Common myeloid progenitor, CD34-positive (primary cell): ENCODE measurements at places on chromosomes 6 and 20.
A peak's percentile ranks its signal among the peaks of the same experiment; 100 is the strongest.

DNA sequence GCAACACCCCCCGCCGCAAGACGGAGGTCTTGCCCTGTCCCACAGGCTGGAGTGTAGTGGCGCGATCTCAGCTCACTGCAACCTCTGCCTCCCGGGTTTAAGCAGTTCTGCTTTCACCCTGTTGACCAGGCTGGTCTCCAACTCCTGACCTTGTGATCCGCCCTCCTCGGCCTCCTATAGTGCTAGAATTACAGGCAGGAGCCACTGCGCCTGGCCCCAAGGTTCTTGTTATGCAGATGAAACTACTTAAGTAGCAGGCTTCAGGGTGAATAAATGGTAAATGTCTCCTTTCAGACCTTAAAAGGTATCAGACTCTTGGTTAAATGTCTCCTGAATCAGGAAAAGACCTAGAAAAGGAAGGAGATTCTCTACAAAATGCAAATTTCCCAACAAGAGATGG, 95.4 kb upstream of the TMEM181 start:
- DNase-seq = no peak

GRCh38 chr6:38603966-38604365, 35.8 kb downstream of the BTBD9 start:
- no peak for DNase-seq

DNA sequence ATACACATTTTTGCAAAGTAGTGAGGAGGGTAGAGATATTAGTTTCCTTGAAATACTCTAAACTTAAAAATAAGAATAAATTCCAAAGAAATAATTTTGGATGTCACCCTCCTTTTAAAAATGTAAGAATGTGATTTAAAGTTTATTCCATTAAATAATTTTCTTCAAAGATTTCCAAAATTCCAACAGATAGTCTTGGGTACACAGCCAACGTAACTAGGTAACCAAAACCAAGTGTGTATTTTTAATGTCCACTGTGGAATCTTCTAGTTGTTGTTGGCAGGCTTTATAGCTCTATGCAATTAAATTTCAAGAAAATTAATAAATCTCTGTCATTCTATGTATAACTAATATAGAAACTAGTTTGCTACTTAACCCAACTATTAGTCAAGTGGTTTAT, 101.3 kb downstream of the COL21A1 start:
- DNase-seq = no peak

- DNase-seq = no peak
Observed at GRCh38 chr6:138972226-138972665, 15.8 kb downstream of the REPS1 start.

GRCh38 chr6:11425431-11425871, 112.1 kb upstream of the TMEM170B start:
- DNase-seq = no peak

GRCh38 chr6:157721830-157722229, 101.2 kb upstream of the SNX9 start:
- DNase-seq = no peak

GRCh38 chr6:151699719-151700118, 107.8 kb upstream of the ESR1 start:
- no peak for DNase-seq

DNA sequence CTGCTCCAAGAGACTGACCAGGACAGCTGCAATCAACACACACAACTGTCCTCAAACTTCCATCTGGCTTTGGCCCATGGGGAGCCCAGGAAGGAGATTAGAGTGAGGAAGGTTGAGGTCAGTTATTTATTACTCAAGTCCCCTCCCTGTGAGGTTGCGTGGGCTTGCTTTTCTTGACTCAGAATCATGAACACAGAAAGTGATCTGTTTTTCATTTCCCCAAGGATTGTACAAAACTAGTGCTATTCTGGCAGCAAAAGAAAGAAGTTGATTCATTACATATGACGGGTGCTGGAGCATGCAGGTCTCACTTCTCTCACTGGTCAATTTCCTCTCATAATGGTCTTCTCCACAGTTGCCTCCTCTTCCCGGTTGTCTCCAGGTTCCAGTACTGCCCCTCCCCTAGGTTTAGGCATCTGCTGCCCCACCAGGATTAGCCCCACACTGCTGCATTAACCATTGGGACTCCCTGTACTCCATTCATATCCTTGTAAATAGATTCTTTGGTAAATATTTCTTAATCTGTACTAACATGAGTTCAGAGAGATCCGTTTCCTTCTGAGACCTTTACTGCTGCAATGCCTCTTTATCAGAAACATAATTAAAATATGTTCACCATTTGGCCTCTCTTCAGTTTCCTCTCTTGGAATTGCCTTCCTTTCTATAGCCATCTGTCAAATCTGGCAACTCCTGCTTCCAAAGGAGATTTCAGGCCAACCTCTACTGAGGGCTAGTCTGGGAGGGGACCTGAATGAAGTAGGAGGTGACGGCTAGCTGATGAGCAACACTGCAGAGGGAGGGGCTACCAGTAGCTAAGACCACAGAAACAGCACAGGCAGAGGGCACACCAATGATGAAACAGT, 888.8 kb downstream of the QKI start:
- no peak for DNase-seq

GRCh38 chr6:88562353-88563276, 396.5 kb upstream of the CNR1 start:
- no peak for DNase-seq

GRCh38 chr20:17395729-17396128, 135.4 kb downstream of the BFSP1 start:
- DNase-seq = no peak

- peak; percentile 54 for DNase-seq
Observed at GRCh38 chr6:74091136-74091793, 395.3 kb downstream of the CD109 start.

- peak; percentile 51 for DNase-seq
Observed at GRCh38 chr20:59400708-59401107, 100.3 kb downstream of the EDN3 start.

- no peak for DNase-seq
Observed at GRCh38 chr6:70073637-70074036, 207.3 kb downstream of the COL19A1 start.

DNA sequence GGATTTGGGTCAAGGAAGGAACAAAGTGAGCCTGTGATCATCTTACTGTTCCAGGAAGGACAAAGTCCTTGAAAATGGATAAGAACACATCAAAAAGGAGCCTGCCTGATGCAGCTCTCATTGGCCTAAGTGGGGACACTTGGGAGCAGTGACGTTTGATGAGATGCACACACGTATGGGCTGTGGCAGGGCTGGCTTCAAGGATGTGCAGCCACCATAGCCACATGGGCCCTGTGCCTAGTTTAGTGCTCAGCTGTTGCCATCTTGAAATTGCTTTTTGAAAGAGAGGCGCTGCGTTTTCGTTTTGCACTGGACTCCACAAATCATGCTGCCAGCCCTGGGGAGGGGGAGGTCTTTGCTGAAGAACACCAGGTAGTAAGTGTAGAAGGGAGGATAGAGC, 6.6 kb upstream of the NPEPL1 start:
- no peak for DNase-seq

DNA sequence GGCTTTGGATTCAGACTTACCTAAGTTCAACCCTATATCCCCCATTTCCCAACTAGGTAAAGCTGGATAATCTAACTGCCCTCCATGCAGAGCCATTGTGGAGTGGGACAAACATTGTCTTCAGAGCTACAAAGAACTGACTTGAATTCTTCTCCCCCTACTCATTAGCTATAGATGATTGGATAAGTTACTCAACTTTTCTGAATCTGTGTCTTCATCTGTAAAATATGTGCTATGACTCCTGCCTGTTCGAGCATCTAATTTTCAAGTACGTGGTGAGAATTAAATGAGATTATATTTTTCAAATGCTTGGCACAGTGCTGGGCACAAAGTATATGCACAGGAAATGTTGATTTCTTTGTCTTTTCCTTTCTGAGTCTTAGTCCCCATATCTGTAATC, 240.3 kb upstream of the TCF21 start:
- no peak for DNase-seq

DNA sequence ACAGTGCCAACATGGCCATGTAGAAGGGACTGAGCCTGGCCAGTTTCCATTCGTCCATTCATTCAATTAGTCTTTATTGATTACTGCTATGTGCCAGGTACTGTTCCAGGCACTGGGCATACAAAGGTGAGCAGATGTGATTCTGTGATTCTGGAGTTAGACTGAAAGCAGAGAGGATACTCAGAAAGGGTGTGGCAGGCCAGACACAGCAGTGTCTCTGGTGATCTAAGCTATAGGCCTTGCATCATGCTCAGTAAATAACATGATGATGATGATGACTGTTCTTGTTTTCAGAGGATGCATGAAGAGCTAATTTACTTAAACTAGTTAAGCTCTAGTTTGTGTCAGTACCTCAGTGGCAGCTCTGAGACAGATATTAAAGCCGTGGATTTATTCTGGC, 31.4 kb upstream of the FUCA2 start:
- DNase-seq = no peak

GRCh38 chr20:15240801-15241200, 903.4 kb upstream of the FLRT3 start:
- no peak for DNase-seq

- no peak for DNase-seq
Observed at GRCh38 chr20:10663756-10664155, 10.0 kb downstream of the JAG1 start.

- no peak for DNase-seq
Observed at GRCh38 chr6:50826803-50827202, 8.1 kb downstream of the TFAP2B start.

- DNase-seq = no peak
Observed at GRCh38 chr6:71524201-71524600, 235.6 kb downstream of the OGFRL1 start.

DNA sequence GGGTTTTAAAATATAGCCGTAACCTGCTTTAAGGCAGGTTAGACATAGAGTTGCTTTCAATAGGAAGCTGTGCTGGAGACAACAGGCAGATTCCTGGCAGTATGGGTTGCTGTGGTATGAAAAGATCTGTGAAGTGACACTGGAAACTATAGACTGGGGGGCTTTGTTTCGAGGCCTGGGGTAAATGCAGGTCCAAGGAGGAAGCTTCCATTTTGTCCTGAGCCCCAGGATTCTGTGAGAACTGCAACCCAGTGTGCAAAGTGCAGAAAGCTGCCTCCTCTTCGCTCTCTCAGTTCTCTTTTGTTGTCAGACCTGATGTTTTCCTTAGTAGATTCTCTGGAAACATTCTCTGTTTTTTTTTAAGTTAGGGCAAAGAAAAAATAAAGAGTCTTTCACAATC, 86.9 kb downstream of the LYRM4 start:
- peak; percentile 17 for DNase-seq

- DNase-seq = no peak
Observed at GRCh38 chr6:151290877-151291721, 51.3 kb downstream of the AKAP12 start.

- DNase-seq = no peak
Observed at GRCh38 chr6:5333658-5334057, 72.3 kb downstream of the FARS2 start.

DNA sequence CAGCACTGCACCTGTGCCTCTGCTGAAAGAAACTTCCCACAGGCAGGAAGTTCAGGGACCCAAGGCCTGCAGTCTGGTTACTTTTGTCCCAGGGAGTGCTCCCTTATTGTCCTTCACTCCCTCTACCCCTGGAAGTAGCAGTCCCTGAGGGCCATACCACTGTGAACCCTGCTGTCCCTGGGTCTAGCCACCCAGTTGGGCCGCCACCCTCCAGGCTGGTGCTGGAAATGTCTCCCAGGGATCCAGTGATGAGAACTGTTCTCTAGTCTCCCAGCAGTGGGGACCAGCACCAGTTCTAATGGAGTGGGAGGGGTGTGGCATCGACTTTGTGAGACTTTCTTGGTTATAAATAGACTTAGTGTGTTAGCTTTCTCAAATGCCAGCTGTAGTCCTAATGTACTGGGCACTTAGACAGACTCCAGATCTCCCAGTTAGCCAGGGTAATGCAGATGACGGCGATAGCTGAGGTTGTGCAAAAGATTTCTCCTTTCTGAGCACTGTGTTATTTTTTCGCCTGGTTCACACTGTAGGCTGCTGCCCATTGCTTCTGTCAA, 462.5 kb downstream of the CDH26 start:
- no peak for DNase-seq

GRCh38 chr6:399785-400534, 8.4 kb downstream of the IRF4 start:
- no peak for DNase-seq

DNA sequence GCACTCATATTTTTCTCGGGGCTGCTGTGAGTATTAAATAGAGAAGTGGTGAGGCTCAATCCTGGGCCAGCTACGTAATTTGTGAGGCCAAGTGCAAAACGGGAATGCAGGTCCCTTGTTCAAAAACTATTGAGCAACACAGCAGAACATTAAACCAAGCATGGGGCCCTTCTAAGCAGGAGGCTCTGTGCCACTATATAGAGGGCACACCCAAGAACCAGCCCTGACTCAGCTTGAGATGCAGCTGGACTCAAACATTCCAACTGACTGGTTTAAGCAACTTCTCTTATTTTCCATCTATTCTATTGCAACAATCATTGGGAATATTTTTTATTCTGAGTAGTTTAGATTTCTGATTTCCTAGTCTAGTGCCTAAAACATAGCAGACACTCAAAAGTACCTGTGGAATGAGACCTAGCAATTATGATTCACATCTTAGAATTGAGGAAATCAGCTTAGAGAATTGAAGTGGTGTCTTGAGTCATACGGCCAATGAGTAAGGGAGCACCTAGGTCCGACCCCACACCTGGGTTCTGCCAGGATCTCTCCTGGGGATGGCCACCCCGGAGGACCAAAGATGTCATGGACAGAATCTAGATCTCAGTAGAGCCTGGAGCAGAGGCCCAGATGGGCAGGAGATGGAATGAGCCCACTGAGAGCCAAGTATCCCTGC, 1.3 kb downstream of the SIRPB2 start:
- DNase-seq = peak; percentile 59

GRCh38 chr6:19142275-19142674, 694.9 kb upstream of the ID4 start:
- DNase-seq = no peak

DNA sequence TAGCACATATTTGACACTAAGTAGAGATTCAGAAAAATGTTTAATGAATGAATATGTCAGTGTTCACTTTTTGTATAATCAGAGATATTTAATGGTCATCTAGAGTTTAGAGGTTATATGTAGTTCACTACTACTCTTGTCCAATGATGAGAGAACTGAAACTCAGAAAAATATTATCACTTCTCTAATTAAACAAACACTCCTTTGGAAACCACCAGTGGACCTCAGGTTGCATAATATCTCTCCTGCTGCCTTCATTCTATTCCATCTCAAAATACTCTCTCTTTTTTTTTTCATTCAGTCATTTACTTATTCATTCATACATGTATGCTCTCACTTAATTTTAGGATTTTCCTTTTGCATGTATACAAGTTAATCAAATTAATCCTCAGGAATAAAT, 423.1 kb upstream of the RNF217 start:
- DNase-seq = no peak

- DNase-seq = no peak
Observed at GRCh38 chr6:164418262-164418588, 891.2 kb downstream of the C6orf118 start.

DNA sequence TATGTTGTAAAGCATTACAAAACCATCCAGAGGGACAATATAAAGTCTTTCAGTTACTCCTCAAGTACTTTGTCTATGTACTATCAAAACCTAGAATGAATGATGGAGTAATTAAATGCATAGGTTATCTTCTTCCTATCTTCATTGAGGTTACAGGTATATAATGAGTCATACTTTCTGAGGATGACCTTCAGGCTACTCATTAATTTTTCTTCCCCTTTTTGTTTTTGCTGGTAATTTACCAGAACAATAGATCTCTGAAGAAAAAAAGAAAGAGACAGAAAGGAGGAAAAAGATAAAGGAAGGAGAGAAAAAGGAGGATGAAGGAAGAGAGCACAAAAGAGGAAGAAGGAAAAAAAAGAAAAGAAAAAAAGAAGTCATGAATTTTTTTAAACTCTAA, 398.4 kb downstream of the TBC1D32 start:
- no peak for DNase-seq
